ENCODE measurements at places on chromosomes 4 and X.

- DNase-seq: no peak
Observed at GRCh38 chr4:110830461-110830860, 207.6 kb upstream of the PITX2 start.

DNA sequence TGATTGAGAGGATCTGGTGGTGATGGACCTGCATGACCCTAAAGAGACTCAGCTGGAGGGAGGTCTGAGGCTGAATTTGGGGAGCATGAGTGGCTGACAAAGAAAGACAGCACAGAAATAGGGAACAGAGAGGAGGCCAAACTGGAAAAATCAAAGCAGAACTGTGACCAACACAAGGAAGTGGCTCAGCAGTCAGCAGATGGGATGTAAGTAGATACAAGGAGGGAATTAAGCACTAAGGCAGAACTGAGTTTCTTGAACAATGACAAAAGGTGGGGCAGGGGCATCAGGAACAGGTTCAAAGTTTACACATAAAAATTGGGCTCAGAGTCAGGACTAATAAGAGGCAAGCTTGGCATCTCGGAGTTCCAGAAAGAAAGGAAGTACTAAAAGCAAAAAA is 144.3 kb upstream of the KLF3 start:
- DNase-seq: no peak

DNA sequence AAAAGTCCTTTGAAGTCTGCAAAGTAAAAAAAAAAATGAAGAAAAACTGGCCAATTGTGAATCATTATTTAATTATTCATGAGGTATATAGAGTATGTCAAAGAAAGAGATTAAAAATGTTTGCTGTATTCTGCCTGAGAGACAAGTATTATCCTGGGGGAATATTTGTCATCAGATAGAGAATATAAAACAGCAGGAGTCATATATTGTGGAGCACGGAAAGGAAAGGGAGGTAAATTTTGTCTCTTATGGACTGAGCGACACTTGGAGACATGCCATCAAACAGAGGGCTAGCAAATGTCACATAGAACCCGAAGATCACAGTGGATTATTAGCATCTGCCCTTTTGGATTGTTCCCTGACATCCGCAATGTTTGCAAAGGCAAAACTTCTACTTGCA is 39.2 kb upstream of the FAT1 start:
- DNase-seq: no peak

GRCh38 chr4:127069675-127070074 is 563.1 kb upstream of the INTU start:
- no peak for DNase-seq

DNA sequence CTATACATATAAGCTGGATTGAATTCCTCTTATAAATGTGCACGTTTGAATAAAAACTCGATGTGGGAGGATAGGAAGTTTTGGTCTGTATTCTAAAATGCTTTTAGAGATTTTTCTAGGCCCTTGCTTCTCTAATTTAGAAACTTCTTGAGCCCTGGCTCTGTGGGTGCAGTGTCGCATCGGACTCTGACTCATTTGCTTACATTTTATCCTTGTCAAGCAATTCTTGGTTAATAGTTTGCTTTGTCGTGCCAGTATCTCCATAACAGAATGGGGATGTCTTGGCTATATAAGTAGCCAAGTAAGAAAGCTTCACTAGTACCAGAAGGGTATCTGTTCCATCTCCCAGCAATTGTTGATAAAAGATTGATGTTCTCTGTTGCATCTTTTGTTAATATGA is 10.7 kb downstream of the SGMS2 start:
- no peak for DNase-seq

DNA sequence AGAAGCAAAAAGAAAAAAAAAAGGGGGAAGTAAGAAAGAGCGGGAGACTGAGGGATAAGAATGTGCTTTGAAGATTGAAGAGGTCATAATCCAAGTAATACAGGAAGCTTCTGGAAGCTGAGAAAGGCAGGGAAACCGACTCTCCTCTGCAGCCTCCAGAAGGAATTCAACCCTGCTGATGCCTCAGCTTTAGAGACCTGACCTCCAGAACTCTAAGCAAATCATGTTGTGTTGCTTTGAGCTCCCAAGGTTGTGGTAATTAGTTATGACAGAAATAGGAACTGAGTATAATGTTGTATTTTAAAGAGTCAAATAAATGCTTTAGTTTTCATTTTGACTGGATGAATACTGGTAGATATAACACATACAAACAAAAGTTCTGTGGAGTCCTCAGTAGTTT is 48.0 kb upstream of the FAT1 start:
- no peak for DNase-seq

DNA sequence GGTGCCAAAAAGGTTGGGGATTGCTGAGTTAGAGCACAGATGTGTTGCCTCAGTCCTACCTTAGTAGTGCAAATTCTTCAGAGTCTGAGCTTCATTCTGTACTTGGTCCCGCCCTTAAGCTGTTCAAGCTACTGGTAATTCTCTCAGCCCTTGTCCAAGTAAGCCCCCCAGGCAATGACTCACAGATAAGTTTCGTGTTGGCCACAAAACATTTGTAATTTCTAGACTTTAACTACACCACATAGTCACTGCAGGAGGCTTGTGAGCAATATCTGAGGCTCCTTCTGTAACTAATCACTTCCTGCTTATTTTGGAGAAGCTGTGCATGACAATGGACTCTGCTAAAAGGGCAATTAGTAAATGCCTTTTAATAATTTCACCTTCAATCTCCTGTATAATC is 1420.5 kb downstream of the PCDH7 start:
- no peak for DNase-seq

DNA sequence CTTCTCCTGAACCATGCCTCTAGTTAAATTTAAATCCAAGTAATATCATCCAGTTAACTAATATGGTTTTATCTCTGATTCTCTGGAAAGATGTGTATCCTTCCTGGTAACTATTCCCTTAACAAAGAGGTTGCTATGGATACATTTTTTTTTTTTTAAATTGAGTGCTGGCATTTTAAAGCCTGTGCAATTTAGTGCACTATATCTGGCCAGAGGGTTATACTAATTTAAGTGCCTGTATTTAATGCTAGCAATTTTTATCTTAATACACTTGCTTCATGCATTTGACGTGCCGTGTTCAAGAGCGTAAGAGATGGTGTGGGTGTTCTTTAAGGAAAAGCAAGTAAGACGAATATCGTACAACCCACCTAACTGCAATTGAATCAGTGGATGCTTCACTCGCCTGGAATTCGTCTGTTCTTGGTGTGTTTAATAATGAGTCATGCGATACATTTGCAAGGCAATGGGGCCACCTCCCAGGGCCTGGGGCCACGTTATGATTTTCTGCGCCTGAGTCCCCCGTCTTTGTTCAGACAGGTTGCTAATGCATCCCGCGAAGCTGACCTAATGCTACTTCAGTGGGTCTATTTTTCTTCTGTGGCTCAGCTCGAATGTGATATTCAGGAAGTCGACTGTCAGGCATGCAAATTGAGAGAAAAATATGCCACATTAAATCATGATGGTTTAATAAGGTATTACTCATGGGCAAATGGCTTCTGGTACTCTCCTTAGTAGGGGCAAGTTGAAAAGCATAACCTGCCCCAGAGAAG is 14.2 kb upstream of the MID1 start:
- DNase-seq: no peak

DNA sequence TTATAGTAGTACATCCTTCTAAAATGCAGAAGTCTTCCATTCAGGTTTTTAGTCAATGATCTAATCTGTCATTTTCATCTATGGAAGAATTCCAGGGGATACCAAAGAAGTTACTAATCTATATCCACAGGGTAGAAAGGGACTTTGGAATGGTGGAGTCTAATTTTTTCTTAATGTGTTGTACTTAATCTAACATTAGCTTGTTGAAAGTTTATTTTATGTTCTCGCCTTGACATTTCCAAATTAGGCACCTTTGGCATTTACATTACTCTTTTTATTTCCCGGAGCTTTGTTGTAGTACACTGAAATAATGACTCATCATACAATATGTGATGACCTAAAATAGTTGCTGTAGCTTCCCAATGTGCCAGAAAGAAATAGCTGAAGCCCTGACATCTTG is 91.5 kb downstream of the HTR2C start:
- DNase-seq: no peak

GRCh38 chr4:111113591-111113990 is 490.7 kb upstream of the PITX2 start:
- no peak for DNase-seq

- no peak for DNase-seq
Observed at GRCh38 chr4:85520765-85521749, 46.1 kb downstream of the ARHGAP24 start.

GRCh38 chrX:48831136-48831908 is 4.1 kb downstream of the PCSK1N start:
- no peak for DNase-seq

- no peak for DNase-seq
Observed at GRCh38 chr4:185833055-185833598, 21.1 kb upstream of the SORBS2 start.

- no peak for DNase-seq
Observed at GRCh38 chr4:105059337-105059736, 87.3 kb upstream of the TET2 start.

DNA sequence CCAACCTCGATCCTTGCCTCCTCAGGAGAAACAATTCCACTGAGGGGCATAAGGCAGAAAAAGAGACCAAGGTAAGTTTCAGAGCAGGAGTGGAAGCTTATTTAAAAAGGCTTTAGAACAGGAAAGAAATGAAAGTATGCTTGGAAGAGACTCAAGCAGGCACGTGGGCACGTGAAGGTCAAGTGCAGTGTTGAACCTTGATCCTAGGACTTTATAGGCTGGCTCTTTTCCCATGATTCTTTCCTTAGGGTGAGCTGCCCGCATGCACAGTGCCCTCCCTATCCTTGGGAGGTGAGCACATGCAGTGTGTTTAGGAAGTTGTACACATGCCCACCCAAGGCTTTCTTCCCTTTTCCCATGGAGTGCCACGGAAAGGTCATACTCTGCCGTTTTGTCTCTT is 4.0 kb upstream of the PI4K2B start:
- DNase-seq: no peak

DNA sequence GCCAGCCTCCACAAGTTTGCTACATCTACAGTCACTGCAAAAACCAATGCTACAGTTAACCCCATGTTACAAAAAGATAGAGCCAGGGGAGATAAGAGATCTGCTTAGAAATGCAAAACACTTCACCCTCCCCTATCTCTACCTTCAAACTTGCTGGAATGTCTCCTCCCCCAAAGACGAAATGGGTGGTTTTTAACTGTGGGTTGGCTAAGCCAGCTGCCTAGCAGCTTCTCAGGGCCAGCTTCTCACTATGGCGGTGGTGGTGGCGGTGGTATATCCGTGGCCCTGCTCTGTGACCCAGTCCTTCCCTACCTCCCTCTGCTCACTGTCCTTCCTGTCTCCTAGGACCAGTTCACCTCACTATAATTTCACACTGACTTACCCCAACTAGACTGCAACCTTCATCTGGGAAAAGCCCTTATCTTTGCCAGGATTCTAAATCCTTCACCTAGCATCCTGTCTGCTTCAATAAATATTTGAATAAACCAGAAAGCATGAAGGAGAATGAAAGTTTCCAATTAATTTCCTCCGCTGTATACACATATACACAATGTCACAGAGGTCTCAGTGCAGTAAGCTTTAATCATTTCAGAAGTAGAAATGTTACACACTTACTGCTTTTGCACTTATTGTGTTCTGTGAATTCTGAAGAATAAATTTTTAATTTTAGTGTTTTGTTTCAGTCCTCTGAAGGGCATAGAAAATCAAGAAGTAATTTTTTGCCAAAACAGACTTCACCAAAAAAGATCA is 46.3 kb downstream of the SH3KBP1 start:
- no peak for DNase-seq

GRCh38 chr4:1233641-1234308 is 15.2 kb downstream of the CTBP1 start:
- no peak for DNase-seq

GRCh38 chr4:14078326-14078725 is 450.8 kb upstream of the BOD1L1 start:
- DNase-seq: no peak

DNA sequence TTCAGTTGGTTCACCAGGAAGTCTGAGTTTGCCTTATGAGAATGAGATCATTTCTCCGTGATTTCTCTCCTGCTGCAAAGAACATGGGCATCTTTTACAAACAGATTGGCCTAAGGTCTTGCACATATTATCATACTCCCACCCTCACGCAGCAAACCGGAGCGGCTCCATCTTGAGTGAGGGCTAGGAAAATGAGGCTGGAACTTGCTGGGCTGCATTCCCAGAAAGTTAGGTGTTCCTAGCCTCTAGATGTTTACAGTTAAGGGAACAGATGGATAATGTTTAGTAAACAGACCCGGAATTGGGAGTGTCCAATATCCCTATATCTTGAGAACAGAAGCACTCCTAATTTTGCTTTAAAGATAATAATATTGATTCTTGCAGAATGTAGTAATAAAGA is 247.9 kb upstream of the VCX3A start:
- no peak for DNase-seq

DNA sequence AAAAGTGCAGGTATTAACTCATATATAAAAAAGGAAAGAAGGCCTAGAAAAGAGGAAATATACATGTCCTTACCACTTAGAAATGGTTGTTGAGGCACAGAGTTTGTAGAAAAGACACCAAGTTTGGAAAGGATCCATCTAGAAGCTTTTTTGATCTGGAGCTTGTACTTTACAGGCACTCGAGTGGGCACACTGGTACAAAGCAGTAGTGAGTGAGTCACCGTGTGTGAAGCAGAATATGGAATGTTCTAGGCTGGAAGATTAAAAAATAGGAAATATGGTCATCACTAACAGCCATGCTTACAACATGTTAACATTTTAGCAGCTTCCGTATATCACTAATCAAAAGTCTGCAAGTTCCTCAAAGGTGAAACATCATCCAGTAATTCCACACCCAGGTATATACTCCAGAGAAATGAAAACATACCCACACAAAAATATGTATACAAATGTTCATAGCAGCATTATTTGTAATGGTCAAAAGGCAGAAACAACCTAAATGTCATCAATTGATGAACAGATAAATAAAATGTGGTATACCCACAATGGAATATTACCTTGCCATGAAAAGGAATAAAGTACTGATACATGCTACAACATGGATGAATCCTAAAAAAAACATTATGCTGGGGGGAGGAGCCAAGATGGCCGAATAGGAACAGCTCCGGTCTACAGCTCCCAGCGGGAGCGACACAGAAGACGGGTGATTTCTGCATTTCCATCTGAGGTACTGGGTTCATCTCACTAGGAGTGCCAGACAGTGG is 69.5 kb downstream of the FRYL start:
- no peak for DNase-seq

DNA sequence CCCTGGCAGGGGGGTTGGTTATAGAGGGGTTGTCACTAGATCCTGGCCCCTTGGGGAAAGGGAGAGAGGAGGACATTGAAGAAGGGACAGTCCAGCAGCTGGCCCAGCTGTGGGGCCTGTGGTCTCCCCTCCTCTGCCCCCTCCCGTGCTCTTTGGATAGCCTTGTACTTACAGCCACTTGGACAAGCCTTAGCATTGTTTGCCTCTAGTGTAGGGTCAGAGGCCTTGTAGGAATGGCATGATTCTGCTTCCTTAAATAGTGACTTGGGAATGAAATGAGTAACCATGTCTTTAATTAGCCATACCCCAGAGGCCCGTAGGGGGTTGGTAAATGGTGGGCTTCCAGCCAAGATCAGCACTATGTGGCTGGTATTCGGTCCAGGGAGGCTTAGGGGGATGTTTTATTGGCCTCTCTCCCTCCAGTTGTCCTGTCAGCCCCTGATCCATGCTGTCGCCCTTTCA is 230.6 kb downstream of the PTTG2 start:
- DNase-seq: no peak
